ENCODE measurements at places on chromosomes 13 and 19.

DNA sequence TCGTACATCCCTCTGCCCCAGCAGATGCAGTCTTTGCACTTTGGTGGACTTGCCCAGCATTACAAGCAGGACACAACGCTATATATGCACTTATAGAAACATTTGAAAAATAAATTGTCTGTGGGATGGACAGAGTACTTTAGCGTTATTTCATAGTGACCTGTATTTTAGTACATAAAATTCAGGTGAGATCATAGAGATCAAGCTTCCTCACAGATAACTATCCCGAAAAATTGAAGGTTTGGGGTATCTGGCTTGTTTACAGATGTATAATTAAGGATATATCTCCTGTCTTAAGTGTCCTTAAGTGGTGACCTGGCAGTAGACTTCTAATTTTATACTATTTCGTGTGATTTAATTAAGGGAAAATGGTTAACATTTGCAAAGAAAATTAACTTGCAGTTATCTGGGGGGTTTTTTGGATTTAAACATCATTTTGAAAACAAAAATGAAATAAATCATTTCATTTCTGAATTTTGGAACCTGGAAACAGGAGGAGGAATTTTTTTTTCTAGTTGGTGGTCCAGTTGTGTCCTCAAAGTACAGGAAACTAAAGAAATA lies 977 bp upstream of the MAB21L1 start:
- DNase-seq = no peak

GRCh38 chr13:73075546-73075945 lies 16.7 kb downstream of the KLF5 start:
- no peak for DNase-seq

- peak; percentile 100 for DNase-seq
Observed at GRCh38 chr19:58439576-58440554, at the start of gene ZNF132. TSS of gene ZNF132 (minus strand) at chr19:58440153. CDS start at chr19:58439821, 332 bp downstream.

DNA sequence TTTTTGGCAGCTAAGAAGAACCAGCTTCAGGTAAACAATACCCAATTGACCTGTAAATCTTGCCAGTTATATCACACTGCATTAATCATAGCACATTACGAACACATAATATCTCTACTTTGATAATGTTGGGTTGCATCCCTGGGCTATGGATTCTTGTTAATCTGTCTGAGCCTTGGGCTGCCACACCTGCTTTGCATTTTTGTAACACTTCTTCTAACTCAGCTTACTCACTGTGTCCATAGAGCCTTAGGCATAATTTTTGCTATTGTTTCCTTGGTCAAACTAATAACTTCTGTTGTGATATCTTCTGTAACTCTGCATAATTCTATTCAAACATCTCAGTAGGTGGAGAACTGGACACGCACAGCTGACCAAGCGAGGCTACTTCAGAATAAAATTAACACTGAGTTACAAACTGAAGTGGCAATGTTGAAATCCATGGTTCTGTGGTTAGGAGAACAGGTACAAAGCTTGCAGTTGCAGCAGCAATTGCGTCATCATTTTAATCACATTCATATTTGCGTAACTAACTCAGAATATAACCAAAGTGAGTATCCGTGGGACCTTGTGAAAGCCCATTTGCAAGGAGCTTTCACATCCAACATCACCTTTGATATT lies 6.4 kb downstream of the ZNF350 start:
- DNase-seq = no peak

DNA sequence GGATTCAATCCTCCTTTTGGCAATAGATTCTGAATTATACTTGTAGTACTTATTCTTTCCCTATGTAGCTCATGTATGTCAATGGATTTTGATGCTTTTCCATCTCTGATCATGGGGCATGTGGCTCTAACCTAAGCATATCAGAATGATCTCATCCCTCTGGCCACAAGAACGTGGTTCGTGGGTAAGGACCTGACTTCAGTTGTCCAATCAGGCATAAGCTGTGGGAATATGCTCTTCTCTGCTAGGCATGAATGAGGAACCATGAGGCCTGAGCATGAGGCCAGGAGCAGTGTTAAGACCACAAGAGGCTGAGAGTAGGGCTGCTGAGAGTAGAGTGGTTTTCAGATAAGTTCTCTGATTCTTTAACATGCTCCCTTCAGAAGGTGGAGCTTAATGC lies 292.4 kb upstream of the TSHZ3 start:
- DNase-seq = peak; percentile 32

DNA sequence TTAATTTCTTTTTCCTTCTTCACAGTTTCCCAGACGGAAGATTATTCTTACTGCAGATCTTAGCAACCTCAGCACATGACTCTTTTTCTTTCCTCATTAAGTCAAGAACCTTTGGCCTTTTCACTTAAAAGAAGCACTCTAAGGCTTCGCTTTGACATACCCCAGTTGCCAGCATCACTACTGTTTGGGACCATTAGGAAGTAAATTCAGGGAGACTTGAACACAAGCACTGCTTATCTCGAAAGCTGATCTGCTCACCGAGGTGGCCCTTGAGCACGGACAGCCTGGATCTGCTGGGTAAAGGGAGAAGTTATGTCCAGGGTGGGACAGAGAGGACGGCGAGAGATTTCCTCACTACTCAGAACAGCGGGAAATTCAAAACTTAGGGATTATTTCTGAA lies 151.4 kb upstream of the RNF113B start:
- no peak for DNase-seq

DNA sequence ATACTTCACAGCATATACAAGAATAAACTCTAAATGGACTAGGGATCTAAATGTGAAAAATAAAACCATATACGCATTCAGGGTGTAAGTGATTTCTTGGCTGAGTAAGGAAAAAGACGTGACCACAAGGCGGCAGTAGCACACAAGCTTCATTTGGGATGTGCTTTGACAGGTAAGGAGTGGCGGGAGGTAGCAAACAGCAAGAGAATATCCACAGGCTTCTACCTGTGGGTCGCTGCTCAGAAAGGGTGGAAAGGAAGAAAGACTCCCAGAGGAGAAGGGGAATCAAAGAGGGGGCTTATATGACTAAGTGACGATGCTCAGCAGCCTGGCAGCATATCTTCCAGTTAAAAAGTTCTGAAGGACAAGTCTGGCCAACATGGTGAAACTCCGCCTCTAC lies 2.5 kb upstream of the ZNF121 start:
- DNase-seq = peak; percentile 63

- DNase-seq = no peak
Observed at GRCh38 chr13:75818179-75818967, 182.2 kb downstream of the LMO7 start.

GRCh38 chr19:6125571-6125989 lies 9.9 kb upstream of the ACSBG2 start:
- DNase-seq = peak; percentile 77

- no peak for DNase-seq
Observed at GRCh38 chr13:64413529-64413928, 2816.6 kb downstream of the PCDH9 start.

GRCh38 chr13:22061371-22061805 lies 390.5 kb downstream of the FGF9 start:
- no peak for DNase-seq

GRCh38 chr19:19490214-19490968 lies 25.0 kb downstream of the TSSK6 start:
- peak; percentile 81 for DNase-seq

GRCh38 chr19:56476093-56476492 lies 1.1 kb downstream of the ZNF667 start:
- DNase-seq = no peak

- peak; percentile 51 for DNase-seq
Observed at GRCh38 chr13:75749407-75749806, 113.3 kb downstream of the LMO7 start.

DNA sequence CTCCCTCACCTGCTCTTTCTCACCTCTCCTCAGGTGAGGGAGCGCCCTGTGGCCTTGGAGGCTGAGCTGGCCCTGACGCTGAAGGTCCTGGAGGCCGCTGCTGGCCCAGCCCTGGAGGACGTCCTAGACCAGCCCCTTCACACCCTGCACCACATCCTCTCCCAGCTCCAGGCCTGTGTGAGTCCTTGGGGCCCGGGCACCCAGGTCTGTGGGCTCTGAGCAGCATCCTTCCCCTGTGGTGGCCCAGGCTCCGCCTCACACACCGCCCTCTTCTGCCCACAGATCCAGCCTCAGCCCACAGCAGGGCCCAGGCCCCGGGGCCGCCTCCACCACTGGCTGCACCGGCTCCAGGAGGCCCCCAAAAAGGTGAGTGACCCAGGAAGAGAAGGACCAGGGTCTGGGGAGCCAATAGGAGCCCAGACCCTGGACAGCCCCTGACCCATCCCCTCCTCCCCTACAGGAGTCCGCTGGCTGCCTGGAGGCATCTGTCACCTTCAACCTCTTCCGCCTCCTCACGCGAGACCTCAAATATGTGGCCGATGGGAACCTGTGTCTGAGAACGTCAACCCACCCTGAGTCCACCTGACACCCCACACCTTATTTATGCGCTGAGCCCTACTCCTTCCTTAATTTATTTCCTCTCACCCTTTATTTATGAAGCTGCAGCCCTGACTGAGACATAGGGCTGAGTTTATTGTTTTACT lies 1.9 kb downstream of the IFNL1 start:
- no peak for DNase-seq

GRCh38 chr19:54271106-54271505 lies 9.8 kb downstream of the LILRB2 start:
- DNase-seq = no peak

GRCh38 chr19:30361721-30362120 lies 10.5 kb upstream of the ZNF536 start:
- DNase-seq = no peak

DNA sequence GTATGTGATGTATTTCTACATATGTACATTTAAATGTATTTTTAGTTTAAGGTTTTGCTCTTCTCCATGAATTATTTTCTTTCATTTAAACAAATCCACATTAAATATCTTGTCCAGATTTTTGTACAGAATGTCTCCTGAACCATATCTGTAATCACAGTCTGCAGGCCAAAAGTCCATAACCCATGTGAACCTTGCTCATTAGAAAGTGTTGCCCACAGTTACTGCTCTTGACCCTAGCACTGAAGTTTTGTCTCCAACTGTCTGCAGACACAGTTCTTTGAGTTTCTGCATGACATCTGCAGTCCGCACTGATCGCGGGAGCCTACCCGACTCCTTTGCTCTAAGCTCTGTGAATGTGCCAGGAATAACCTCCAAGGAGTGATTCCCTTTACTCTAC lies 626.2 kb upstream of the SLC10A2 start:
- DNase-seq = no peak

DNA sequence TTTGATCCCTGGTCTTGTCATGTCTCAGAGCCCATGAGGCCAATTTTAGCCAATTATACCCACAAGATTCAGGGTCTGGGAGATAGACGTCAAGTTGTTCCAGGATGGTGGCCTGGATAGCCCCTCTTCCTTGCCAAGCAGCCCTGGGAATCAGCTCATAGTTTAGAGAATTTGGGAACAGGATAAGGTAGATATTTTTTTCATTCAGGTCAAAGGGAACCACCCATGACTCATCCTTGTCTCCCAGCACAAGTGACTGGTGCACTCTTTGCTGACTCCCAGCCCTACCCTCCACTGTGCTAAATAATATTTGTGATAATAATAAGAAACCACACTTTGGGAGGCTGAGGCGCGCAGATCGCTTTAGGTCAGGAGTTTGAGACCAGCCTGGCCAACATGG lies 17.1 kb upstream of the S1PR4 start:
- peak; percentile 25 for DNase-seq

- DNase-seq = no peak
Observed at GRCh38 chr13:99004978-99005377, 27.1 kb upstream of the DOCK9 start.

GRCh38 chr19:35315883-35316282 lies 13.1 kb upstream of the CD22 start:
- DNase-seq = no peak

DNA sequence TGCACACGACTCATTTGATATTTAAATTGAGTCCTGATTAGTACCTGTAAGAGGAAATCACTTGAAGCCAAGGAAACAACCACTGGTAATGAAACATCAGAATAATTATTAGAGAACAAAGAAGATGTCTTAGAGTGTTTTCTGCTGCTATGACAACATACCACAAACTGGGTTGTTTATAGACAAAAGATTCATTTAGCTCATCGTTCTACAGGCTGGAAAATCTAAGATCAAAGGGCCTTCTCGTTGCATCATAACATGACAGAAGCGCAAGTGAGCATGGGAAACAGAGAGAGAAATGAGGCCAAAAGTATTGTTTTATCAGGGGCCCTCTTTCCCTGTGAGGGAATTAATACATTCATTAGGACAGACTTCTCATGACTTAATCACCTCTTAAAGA lies 1024.0 kb upstream of the PCDH9 start:
- DNase-seq = no peak

DNA sequence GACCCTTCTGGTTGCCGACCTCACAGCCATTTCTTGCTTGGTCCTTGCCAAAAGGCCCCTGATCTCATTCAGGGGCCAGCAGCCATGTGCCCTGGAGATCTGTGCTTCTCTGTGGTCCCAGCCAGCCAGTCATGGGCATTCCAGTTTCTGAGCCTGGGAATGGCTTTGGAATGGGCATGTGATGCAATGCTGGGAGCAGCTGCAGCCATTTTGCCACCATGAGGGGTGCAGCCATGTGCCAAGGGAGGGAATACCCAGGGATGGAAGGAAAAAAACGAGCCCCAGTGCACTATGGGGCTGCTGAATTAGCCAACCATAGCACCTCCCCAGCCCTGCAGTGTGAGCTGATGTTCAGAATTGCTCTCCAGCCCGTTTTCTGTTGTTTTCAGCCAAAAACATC lies 26.3 kb downstream of the F2RL3 start:
- DNase-seq = no peak

DNA sequence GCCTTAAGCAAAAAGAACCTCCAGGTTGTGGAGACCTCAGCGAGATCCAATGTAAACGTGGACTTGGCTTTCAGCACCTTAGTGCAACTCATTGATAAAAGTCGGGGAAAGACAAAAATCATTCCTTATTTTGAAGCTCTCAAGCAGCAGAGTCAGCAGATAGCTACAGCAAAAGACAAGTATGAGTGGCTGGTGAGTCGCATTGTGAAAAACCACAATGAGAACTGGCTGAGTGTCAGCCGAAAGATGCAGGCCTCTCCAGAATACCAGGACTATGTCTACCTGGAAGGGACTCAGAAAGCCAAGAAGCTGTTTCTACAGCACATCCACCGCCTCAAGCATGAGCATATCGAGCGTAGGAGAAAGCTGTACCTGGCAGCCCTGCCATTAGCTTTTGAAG lies 58.5 kb downstream of the ARHGAP35 start:
- DNase-seq = peak; percentile 72

DNA sequence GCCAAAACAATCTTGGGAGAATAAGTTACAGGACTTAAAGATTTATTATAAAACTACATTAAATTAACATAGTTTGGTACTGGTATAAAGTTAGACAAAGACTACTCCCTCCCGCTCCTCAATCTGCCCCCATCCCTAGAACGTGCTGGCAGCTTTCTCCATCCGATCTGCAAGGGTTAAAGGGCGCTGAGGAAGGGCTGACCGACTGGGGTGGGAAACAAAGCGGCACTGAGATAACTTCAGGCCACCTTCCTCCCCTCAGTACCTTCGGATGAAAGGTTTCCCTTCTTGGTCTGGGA lies 790 bp upstream of the SUGT1 start:
- DNase-seq = no peak

GRCh38 chr19:56905631-56906150 lies 65.2 kb upstream of the PEG3 start:
- DNase-seq = no peak

GRCh38 chr13:97715763-97716162 lies 237.7 kb upstream of the IPO5 start:
- DNase-seq = peak; percentile 15
